ENCODE measurements at places on chromosomes 5 and 9.
A peak's percentile ranks its signal among the peaks of the same experiment; 100 is the strongest.

DNA sequence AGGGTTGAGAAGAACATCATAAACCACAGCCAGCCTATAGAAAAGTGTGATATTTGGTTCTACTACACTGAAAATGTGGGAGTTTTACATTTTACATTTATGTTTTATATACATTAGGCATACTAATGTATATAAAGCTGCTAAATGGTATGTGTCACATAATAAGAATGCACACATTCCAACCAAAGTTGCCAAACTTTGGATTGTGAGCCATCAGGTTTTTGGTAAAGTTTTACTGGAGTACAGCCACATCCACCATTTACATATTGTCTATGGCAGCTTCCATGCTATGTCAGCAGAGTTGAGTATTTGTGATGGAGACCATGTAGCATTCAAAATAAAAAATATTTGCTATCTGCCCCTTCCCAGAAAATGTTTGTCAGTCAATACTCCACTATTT lies 23.1 kb upstream of the TARS1 start:
- DNase-seq, result no peak

DNA sequence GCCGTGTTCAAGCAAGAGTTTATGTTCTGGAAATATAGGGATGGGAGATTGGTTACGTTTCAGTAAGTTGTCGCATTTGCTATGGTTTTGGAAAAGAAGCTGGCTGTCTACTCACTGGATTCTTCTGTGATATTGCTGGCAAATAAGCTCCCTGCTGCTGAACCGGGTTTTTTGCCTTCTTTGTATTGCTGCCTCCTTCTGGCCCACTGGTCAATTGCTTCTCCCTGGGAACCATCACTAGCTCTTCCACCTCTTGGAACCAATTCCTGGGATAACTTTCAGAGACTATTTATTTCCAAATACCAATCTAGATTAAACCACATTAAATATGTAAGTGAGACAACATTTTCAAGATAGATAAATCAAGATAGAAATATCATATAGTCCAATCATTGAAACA lies 43.0 kb downstream of the NUDT12 start:
- DNase-seq, result no peak

DNA sequence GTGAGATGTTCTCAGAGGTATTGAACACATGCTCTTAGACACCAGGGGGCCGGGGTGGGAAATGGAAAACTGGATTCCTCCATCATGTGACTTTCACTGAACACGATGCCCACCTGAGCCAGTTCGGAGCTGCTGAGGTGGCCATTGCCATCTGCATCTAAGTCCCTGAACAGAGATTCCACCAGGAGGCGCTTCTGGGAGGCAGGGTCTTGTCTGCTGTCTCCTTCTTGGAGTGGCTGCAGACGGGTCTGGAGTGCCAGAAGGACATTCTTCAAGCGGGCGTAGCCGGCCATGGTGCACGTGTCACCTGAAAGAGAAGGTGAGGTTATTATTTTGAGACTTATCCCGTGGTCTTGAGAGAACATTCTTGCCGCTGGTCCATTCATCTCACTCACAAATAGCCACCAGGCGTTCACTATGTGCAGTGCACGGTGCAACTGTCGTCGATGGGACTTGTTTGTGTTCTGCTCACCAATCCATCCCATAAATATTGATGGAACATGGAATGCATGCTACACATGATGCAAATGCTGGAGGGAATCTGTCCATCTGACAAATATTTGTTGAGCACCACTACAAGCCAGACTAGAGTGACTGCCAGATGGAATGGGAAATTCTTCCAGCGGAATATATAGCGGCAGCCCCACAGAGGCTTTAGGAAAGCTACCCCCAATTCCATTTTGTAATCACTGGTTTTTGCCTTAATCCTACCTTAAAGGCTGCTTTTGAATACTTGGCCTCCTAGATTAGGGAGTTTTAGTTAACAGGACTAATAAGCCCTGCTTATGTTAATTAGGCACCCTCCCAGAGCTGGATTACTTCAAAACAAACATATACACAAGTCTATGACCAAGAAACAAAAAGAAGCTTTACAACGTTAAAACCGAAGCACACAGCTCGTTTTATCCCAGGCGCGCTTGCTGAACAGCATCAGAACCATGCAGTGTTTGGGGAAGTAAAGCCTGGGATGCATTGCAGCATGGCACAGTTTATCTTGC lies 264.8 kb downstream of the HSPA4 start:
- no peak for DNase-seq

DNA sequence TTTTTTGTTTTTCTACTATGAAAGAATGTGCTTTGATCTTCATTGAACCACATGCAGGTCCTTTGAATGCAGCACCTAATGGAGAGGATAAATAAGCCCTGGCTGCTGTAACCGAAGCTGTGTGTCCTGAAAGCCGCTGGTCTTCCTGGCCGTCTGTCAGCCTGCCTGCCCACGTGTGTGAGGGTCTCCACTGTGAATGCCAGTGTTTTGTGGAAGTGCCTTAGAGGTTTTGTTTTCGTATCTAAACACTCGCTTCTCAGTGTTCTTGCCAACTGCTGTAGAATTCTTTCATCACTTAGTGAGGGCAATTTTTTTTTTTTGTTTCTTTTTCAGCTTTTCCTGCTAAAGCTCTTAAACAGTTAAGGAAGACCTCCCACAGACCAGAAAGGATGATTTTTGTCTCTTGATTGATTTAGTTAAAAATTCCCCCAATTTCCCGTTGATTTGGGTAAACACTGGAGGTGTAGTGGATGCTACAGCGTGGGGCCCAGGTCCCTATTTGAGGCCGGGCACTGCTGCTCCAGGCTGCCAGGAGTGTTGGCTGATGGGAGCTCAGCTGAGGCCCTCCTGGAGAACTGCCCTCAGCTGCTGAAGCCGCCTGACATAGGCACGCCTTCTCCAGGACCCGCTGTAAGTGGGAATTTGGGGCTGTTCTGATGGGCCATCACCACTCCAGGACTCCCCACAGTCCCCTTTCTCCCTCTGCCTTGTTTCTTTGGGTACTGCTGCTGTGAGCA lies 29.2 kb upstream of the PTCH1 start:
- DNase-seq, result no peak

- no peak for DNase-seq
These were observed 59.0 kb downstream of the BASP1 start for GRCh38 chr5:17276445-17276844.

DNA sequence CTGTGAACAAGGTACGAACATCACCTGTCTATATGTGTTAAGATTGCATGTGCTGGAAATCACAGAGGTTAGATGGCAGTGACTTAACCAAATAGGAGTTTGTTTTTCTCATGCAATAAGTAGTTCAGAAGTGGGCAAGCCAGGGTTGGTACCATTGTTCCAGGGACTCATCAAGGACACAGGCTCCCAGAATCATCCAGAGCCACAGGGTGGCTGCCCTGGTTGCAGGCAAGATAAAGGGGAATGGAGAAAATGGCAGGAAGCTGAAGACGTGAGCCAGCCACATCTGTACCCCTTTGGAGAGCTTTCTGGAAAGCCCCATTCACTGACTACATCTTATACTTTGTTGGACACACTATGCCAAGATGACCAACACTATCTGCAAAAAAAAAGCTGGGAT lies 126.0 kb upstream of the IL12B start:
- DNase-seq, result no peak

GRCh38 chr5:140035881-140036280 lies 7.2 kb downstream of the NRG2 start:
- DNase-seq, result no peak

DNA sequence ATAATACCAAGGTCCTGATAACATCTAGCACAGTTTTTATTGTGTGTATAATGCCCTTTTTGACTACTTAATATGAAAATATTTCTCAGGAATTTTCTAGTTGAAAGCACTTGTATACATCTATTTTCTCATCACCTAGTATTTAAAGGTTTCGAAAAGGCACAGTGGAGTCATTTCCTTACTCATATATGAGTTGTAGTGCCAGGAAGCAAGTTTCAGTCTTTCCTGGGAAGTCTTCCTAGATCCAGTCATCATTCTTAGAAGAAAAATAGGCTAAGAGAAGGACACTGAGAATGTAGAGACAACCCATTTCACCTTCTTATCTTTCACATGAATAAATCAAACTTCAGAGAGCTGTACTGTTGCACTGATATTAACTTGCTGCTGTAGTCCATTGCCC lies 70.2 kb downstream of the SLC25A46 start:
- no peak for DNase-seq

DNA sequence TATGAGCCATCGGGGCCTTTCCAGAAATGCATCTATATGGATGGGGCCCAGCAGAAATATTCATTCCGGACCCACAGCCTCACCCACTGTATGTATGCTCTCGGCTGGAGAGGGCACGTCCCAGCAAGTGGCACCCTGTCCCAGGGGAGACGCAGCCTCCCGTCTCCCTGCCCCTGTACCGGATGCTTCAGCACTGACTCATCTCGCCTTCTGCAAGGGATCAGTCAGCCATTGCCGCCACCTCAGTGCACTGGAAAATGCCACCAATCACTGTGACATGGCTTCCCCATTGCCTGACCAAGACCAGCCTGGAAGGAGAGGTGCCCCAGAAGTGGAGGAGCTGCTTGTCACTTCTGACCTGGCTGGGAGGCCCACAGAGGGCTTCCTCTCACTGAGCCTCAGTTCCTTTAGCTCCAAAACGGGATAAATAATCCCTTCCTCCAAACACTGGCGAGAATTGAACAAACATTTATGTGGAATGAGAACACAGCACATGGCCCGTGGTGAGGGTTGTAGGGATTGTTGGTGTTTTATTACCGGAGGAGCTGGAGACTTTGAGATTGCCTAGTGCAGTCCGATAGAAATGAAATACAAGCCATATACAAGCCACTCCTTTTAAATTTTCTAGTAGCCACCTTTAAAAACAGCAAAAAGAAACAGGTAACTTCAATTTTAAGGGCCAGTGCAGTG lies 43.9 kb upstream of the ORM1 start:
- no peak for DNase-seq

- DNase-seq, result no peak
These were observed 63.1 kb upstream of the UBAC1 start for GRCh38 chr9:136024286-136024685.

- DNase-seq, result no peak
These were observed 87.0 kb upstream of the TNC start for GRCh38 chr9:115204904-115205453.

DNA sequence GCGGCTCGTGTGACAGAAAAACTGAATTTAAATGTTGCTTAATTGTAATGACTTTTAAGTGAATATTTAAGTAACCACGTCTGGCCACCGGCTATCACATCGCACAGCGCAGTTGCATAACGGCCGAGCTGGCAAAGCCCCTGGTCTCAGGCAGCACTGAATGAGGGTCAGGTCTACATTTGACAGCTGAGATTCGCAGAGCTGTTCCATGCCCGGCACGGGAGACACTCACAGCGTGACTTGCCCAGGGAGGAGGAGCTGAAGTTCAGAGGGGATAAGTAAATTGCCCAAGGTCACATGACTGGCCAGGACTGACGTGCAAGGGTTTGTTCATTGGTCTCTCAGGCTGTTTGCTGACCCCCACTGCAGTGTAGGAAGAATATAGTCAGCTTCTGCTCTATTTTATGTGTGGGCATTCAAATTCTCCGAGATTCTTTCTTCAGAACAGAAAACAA lies 17.4 kb upstream of the COL5A1 start:
- DNase-seq, result no peak

- peak; percentile 24 for DNase-seq
These were observed 607 bp downstream of the PCSK1 start for GRCh38 chr5:96432216-96433065.

GRCh38 chr5:155947394-155948062 lies 379.4 kb upstream of the SGCD start:
- DNase-seq, result no peak

- peak; percentile 25 for DNase-seq
These were observed 75.2 kb downstream of the GOLPH3 start for GRCh38 chr5:32098890-32099310.

DNA sequence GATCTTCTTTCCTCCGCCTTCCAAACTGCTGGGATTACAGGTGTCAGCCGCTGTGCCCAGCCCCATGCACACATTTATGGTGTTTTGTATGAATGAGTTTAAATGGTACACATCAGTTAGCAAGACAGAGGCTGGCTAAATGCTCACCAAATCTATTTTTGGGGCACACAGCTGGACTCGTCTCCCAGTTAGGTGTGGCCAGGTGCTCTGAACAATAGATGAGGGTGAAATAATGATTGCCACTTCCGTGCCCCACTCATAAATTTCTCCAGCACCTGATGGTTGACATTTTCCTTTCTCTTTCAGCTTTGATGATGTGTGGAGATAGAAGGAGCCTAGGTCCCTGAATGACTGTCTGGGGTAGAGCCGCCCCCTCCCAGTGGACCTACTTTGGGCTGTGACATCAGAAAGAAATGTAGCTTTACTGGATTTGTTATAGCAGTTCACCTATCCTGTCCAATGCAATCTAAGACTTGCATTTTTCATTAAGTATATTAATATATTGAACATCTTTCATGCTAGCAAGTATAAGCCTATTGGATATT lies 8.6 kb upstream of the RAPGEF1 start:
- no peak for DNase-seq

DNA sequence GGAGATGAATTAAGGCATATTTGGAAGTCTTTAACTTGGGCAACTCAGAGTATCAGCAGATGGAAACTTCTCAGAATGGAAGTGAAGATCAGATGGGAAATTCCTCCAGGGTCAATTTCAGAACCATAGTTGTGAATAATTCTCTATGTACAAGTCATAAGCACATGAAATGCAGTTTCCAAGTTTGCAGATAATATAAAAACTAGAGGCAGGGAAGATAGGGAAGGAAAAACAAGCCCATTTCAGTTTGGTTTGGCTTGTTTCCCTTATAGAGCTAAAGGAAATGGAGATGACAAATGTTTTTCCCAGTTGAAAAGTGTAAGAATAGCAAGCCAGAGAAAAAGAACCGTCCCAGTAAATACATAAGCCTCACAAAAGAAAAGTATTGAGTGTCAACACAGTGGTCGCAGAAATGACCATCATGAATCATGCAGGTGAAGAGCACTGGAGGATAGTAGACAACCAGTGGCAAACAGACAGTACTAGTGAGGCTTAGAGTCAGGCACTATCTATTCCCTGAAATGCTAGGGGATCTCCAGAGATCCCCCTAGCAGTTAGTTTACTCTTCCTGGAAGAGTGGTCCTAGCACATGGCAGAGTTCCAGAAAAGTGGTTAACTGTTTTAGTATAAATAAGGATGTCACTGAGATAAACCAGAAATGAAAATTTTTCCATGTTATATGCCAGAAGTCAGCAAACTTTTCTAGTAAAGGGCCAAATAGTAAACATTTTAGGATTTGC lies 245.9 kb downstream of the SAXO1 start:
- DNase-seq, result no peak

- peak; percentile 3 for DNase-seq
These were observed 132.4 kb upstream of the EPB41L4A start for GRCh38 chr5:112551419-112552032.

DNA sequence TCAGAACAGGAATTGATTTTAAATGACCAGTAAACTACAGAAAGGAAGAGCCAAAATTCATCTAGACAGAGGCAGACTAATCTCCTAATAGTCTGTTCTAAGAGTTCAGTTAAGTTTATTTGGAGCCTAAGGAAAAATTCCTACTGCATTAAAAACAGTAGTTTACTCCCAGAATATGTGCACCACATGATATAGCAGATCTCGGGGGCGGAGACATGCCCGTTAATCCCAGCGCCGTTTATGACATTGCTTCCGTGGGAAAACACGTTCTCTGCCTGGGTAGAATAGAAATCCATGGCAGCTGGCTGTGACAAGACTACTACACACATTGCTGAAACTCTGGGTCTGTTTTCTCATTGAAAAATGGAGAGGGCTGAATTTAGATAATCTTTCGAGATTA lies 11.4 kb downstream of the HABP4 start:
- no peak for DNase-seq

All from NCI-H524 treated with DMSO at 0.1 percent for 48 hours (cell line).